ENCODE measurements at places on chromosomes 16 and 17. TPM values are rescaled to one million over a fixed set of nuclear protein-coding genes. Genes with fewer than 3 reads are reported as not detected.

The SKAP1 gene
- total RNA-seq: not detected

The HOXB1 gene
- total RNA-seq: not detected

The ZDHHC7 gene
- 60.8 TPM for total RNA-seq

The HOXB5 gene
- total RNA-seq: 18.9 TPM

The AGRP gene
- not detected for total RNA-seq

The FLOT2 gene
- total RNA-seq: 60.4 TPM

The TMEM235 gene
- not detected for total RNA-seq

The C17orf67 gene
- not detected for total RNA-seq

The MRM1 gene
- total RNA-seq: 3.4 TPM

The TEX19 gene
- not detected for total RNA-seq

The TOP2A gene
- total RNA-seq: 89.5 TPM
